Activated CD4-positive, alpha-beta T cell treated with anti-CD3 and anti-CD28 coated beads, Interleukin-2, amount 50 U/mL, for 4 hours (primary cell): ENCODE measurements at places on chromosomes 7 and 10.

DNA sequence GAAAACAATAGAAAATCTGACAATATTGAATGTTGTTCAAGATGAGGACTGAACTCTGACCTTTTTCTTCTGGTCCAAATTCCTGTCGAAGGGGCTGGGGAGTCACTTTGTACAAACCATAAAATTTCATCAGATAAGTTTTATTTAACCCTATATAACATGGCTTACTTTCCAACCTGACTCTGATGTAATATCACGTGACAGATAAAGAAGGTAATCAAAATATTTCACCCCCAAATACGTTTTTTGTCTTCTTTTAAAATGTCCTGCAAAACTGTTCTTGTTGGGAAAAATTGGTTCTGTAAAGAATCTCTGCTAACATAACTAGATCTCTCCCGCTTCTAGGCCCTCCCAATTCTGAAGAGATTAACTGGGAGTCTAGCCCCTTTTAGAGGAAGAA lies 90.9 kb upstream of the MDFIC start:
- no peak for DNase-seq

GRCh38 chr10:121157998-121158397 lies 306.8 kb downstream of the WDR11 start:
- DNase-seq: no peak

- DNase-seq: no peak
Measured at GRCh38 chr10:60488111-60488669, 98.5 kb upstream of the ANK3 start.

DNA sequence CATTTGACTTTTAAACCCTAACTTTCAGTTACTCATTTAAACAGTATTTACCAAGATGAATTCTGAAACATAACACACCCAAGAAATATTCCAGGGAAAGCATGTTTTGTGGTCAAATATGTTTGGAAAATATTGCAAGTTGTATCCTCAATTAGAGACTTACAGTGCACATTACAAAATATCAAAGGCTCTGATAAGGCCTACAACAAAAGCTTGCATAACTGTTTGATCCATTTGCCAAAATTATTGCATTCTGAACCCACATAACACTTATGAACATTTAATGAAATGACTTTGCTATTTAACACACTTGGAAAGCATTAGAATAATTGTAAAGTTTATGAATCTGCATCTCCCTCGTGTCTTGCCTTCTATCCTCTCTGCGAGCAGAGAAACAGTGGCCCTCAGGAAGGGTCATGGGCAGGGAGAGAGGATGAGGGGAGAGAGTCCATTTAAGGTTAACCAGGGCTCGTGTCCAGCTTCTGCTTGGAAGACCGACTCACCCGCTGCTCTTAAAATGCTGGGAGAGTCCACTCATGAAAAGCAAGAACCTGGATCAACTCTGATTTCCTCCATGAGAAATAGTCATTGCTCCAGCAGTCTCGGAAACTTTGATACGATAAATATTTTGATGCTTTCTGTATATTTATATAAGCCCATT lies 408.2 kb upstream of the ZMIZ1 start:
- no peak for DNase-seq

GRCh38 chr10:42111661-42112330 lies 526.6 kb downstream of the ZNF33B start:
- DNase-seq: no peak

- DNase-seq: no peak
Measured at GRCh38 chr7:44063547-44063893, 1.8 kb downstream of the PGAM2 start.

DNA sequence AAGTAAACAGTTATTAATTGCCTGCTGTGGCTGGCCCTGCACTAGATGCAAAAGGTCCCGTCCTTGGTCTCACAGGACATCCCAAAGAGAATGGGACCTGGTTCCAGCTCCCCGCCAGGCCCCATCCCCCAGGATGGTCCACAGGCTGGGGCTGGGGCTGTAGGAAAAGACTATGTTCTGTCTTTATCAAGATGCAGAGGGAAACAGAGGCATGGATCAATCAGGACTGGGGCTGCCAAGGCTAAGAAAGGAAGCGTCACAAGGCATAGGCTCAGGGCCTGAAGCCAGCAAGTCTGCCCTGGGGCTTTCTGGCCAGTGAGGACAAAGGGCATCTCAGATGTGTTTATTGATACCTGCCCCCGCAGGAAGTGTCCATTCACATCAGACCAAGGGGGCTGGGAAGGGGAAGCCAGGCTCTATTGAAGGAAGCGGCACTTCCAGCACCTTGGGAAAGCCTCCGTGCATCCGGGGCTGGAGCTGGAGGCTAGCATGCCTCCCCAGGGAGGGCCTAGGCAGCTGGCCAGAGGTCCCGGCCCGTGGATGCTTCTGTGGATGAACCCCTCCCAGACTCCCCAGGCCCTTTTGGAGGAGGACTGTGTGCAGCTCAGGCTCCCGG lies 5.8 kb downstream of the VSIR start:
- DNase-seq: no peak

GRCh38 chr10:45227456-45227855 lies 88.0 kb downstream of the OR13A1 start:
- no peak for DNase-seq

DNA sequence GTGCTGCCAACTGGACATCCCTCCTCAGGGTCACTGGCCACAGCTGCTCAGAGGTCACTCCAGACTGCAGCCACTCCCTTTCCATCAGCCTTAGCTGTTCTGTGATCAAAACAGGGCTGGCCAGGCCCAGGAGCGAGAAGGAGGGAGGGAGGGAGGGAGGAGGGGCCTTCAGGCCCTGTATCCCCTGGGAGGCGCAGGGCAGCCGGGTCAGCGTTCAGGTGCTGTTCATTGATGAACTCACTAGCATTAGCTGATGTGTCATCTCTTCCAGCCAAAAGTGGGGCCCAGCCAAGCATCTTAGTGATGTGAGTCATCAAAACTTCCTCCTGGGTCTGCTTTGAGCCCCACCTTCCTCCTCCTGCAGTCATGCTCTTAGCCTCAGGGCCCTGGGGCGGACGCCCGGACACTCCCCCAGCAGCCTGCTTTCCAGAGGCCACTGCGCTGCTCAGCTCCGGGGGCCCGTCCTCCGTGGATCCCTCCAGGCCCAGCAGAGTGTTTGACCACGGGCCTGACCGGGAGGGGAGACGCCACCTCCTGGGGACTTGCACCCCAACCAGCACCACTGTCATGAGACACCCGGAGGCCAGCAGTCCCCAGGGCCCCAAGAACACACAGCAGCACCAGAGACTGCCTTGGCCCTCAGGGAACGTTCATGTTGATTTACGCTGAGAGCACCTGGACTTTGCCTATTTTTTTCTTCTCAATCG lies 149.2 kb downstream of the PRKAG2 start:
- peak; percentile 24 for DNase-seq
